SK-N-SH treated with all-trans-retinoic acid at 6 μM for 48 hours (cell line): ENCODE measurements at places on chromosomes 4 and X.

DNA sequence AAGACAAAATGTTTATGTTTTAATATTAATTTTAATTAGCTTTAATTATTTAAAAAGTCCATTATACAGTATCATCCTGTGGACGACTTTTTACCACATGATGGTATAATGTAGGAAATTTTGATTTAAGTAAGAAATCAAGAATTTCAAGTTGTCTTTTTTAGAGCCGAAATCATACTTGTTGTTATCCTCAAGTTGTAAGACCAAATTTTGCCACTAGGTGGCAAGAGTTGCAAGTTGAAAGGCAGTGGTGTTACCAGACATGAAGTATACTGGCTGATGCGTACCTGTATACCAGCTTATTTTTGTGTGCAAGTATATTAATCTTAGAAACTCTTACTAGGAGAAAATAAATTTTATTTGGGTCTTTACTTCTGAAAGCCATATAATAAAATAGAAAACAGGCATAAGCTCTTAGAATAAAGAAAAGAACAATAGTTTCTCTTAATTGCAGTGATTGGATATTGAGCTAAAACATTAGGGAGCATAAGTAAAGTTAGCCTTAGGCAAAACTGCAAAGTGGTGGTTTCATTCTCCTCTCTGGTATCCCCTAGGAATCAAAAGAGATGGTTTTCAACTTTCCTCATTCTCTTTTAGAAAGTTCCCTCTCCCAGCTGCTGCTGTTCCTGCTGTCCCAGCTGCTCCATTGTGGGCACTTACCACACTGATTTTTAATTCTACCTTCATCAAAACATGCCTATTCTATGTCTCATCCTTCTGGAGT lies 118.0 kb upstream of the WDFY3 start:
- peak; percentile 91 for ATAC-seq

DNA sequence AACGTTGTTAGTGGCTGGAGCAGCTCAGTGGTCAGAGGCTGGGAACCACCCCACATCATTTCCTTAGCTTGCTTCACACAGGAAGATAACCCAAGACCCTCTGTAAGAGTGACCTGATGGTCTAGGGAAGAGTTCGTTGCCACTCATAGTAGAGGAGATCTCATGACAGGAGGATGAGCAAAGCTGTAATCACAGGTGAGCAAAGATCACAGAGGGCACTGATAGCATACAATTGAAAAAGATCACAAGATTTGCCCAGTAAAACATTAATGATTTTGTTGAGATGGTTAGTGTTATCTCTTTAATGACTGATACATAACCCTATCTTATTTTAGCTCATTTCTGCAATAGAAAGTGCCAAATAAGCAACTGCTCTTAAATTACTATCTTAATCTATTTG lies 44.1 kb downstream of the LARP7 start:
- ATAC-seq = no peak

- ATAC-seq = no peak
These were observed 1025.5 kb downstream of the RAB28 start for GRCh38 chr4:12458621-12459020.

DNA sequence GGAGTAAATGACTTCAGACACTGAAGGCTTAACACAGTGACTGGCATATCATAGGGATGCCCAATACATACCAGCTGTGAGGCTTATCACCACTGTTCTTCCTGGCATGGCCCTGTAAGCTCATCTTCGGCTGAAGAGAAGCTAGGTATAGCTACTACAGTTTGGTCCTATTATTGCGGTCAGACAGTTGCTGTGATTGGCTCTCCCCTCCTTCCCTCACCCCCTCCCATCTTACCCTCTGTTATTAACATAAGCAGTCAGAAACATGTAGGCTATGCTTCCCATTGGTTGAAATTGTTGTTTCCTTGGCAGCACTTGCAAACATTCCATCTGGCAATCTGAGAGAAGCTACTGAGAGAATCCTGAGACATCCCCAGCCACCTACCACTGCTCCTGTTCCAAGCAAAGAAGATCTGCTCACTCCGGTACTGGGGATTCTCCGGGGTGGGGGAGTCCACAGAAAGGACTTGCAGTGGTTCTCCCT lies at the start of gene AKAP14:
TSS of gene AKAP14 (plus strand) at position 51 of the 484 bp plus-strand sequence. CDS start 7,331 bp downstream, outside the sequence.
- peak; percentile 78 for ATAC-seq

- peak; percentile 95 for ATAC-seq
These were observed at the start of gene WDFY3 for GRCh38 chr4:84966382-84967242. Gene WDFY3, minus strand, starts transcription at chr4:84966690. Its CDS starts 106,099 bp downstream, at chr4:84860591.

- no peak for ATAC-seq
These were observed 13.9 kb downstream of the ALB start for GRCh38 chr4:73417973-73418372.

- no peak for ATAC-seq
These were observed 93.2 kb downstream of the WFS1 start for GRCh38 chr4:6362896-6363295.

DNA sequence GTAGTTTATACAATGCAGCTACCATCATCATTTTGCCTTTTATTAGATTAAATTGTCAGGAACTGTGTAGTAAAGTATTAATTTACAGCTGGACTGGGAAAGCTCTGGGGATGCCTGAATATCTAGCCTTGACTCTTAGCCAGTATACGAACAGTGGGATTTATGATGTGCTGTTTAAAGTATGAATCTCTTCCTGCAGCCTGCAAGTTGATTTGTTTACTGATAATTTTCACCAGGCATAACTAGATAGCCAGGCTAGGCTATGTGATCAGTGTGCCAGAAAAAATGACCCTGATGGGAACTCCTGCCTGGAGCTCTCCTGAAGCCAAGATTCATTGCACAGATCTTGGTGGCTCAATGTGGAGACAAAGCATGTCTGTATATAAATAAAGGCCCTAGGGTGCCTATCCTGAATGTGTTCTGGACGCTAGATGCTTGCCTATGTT lies 119.2 kb downstream of the SCLT1 start:
- peak; percentile 98 for ATAC-seq

GRCh38 chr4:85243857-85244256 lies 231.1 kb upstream of the ARHGAP24 start:
- no peak for ATAC-seq

- ATAC-seq = no peak
These were observed 159.4 kb upstream of the AR start for GRCh38 chrX:67384403-67384802.

GRCh38 chrX:21781976-21782375 lies 24.1 kb upstream of the SMPX start:
- no peak for ATAC-seq

GRCh38 chr4:184994010-184994622 lies 24.2 kb upstream of the HELT start:
- ATAC-seq = no peak

GRCh38 chr4:87716371-87717265 lies 66.5 kb downstream of the DMP1 start:
- ATAC-seq = no peak

GRCh38 chr4:55186700-55187099 lies 61.3 kb upstream of the KDR start:
- no peak for ATAC-seq

- no peak for ATAC-seq
These were observed 252.5 kb upstream of the NR3C2 start for GRCh38 chr4:148694702-148695101.

- ATAC-seq = no peak
These were observed 58.9 kb upstream of the FAM9C start for GRCh38 chrX:13103188-13103913.

DNA sequence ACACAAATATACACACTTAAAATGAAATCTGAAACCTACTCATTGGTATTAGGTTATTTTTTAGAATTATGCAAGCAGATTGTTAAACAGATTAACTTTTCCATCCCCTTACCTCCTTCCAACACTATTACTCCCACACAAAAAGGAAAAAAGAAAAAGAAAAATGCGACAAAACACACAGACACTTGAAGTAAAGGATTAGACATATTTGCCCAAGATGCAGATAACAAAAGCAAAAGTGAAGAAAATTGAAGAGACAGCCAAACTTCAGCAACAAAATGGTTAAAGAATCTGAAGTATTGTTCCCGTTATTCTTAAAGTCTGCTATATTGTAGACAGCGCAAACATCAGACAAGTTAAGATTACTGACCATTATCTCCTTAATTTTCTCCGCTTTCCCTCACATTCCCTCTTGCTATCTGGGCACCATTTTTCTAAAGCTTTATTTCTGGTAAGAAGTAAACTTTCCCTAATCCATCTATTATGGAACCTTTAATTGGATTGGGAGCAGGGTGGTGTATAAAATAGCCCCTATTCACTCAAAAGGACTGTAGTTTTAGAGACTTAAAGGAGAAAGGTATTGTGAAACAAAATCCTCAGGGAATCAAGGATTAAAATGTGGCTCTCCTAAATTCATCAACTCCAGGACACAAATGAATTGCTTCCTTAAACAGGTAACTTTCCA lies 34.7 kb upstream of the MAB21L2 start:
- ATAC-seq = no peak

GRCh38 chrX:83469551-83469950 lies 38.5 kb upstream of the POU3F4 start:
- ATAC-seq = peak; percentile 66

DNA sequence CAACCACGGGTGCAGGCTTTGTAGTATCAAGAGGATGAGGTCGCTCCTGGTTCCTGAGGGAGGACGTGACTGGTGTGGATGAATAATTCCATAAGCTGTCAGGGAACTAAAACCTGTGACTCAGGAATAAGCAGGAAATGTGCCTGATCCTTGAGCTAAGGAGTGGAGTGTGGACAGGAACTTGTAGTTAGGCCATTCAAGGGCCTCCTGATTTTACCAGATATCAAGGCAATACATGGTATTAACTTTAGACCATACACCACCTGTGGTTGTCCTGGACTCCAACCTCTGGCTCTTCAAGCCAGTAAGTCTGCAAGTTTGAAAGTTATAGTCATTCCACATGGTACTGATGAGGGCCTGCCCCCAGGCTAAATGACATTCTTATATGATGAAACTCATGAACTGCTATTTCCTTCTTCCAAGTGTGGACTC lies 12.1 kb upstream of the ING2 start:
- no peak for ATAC-seq

DNA sequence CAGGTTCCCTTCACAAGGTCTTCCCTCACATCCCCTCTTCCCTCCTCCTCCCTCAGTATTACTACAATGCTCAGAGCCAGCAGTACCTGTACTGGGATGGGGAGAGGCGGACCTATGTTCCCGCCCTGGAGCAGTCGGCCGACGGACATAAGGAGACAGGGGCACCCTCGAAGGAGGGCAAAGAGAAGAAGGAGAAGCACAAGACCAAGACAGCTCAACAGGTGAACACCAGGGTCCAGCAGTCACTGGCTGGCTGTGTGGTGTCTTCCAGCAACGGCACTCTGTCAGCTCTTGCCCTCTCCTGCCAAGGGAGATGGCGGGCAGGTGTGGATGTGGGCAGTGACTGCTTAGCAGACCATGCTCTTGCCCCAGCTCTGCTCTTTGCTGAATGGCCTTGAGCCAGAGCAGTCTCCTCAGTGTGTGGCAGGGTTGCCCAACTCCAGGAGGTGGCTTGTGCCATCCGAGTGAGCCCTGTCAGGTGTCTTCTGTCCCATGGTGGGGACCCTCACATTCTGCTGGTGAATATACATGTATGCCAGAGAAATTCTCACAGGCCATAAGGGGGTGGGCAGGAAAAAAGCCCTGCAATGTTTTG lies 11.4 kb upstream of the UBA1 start:
- ATAC-seq = no peak

DNA sequence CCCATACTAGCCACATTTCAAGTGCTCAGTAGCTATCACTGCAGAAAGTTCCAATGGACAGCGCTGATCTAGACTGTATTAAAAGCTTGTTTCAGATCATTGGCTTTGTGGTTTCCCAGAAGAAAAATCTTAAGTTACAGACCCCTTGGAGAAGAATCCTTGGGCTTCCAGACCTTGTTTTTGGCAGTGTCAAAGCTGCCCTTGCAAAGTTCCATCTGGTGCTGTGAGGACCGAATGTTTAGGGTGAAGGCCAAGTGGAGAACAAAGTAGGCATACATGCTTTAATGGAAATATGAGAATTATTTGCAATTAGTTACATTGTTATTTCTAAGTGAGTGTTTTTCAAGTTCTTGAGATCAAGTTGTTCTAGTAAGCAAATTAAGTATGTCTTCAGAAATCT lies 144.7 kb downstream of the FRMPD4 start:
- no peak for ATAC-seq

DNA sequence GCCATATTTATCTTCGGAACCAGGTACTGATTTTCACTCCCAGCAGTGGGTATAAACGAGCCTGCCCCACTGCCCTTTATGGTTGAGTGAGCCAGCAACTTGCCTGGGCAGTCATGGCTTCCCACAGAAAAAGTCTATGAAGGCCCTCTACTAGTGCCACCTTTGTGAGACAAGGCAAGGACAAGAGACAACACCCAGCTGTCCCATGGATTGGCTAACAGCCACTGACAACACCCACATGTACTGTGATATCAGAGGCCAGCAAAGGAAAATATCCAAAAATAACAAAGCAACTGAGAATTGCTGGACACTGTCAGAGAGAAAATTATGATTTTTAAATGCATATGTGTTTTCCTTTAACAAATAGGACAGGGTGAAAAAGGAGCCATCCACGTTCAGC lies 248.4 kb upstream of the TTC29 start:
- no peak for ATAC-seq

DNA sequence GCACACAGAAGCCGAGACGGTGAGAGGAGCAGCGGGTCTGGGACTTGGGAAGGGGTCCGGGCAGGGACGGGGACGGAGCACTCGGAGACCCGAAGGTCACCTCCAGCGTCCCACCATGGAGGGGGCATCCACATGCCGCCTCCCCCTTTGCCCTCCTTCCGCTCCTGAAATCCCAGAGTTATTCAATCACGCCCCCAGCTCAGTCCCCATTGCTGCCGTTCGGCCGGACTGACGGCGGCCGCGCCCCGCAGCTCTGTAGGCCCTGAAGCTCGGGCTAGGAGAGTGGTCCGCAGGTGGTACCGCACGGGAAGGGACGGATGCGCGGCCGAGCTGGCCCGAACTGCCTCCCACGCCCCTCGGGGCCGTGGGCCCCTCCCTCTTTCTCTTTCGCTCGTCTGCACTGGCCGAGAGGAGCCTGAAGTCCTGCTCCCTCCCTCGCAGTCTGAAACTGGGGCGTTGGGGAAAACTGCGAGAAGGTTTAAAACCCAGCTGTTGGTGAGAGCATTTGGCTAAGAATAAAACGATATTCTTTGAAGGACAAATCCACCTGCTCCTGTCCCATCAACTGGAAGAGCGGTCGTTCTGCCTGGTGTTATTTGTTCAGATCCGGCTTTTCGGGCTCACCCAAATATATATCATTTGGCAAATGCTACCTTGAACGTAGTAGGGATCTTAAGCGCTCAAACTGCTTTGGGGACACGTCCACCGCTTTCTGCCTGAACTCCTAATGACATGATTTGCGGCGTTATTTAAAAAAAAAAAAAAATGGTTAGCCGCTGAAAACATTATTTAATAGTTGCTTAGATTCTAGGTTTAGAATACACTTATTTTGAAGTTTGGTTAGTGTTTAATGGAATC lies 719 bp downstream of the USO1 start:
- ATAC-seq = peak; percentile 78

DNA sequence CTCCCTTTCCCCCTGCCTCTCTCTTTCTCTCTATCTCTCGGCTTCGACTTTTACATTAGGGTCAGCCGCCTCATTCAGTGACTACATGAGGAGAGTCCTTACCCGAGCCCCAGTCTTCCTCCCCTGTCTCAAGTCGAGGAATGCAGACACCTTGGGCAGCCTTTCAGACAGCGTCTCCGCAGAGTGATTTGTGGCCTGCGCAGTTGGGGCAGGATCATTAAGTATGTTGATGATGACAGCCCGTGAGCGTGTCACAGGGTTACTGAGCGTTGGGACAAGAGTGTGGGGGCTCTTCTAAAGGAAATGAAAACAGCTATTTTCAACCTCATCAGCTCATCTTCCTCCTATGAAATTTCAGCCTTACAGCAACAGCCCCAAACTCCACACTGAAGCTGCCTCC lies 312.1 kb upstream of the GATB start:
- ATAC-seq = no peak

- no peak for ATAC-seq
These were observed 552.6 kb downstream of the PPARGC1A start for GRCh38 chr4:23337292-23337691.
